ENCODE measurements at places on chromosomes 3 and 15. TPM values are rescaled to one million over a fixed set of nuclear protein-coding genes. Genes with fewer than 3 reads are reported as not detected.

- no peak for DNase-seq
These were observed 68.5 kb downstream of the MYO1E start for GRCh38 chr15:59304034-59304795.

GRCh38 chr3:136952292-136952691, 5.5 kb upstream of the IL20RB start:
- DNase-seq, result no peak

- no peak for DNase-seq
These were observed 12.5 kb upstream of the C15orf61 start for GRCh38 chr15:67508407-67508806.

DNA sequence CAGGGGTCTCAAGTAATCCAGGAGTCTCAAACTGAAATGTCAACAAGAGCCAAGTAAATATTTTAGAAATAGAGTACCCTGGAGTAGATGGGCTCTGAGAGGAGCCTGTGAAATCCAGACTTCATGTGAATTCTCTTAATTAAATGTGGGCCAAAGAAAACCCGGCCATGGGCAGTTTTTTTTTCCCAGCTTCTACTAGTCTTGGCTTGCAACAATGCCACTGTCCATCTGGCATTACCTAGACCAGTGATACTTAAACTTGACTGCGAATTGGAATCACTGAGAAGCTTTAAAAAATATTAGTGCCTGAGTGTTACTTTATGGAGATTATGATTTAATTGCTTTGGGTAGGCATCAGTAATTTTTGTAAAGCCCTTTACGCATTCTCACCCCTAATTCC, 66.4 kb upstream of the GOLGA6B start:
- DNase-seq, result no peak

DNA sequence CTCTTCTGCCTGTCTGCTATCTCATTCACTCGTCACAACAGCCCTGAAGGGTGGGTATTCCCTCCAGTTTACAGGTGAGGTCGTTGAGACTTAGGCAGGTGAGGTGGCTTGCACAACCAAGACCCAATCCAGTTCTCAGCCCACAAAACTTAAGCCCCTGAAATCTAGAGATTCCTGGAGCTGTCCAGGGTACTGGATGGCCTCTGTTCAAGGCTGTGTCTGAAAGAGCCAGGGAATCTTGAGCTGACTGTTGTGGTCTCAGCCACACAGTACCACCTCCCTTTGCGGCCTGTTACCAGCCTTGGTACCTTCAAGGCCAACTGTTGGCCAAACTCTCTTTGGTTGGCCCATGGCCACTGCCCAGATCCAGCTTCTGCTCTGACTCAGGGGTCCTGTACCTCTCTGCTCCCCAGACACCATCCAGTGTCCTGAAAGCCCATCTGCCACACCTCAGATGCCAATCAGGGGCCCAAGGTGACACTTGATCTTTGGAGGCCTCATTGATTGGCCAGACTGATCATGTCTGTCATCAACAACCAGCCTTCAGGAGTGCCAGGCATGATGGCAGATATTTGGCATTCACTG, 10.9 kb upstream of the FAM107A start:
- DNase-seq, result peak; percentile 56

GRCh38 chr3:88595026-88595425, 445.3 kb downstream of the C3orf38 start:
- DNase-seq, result peak; percentile 1

DNA sequence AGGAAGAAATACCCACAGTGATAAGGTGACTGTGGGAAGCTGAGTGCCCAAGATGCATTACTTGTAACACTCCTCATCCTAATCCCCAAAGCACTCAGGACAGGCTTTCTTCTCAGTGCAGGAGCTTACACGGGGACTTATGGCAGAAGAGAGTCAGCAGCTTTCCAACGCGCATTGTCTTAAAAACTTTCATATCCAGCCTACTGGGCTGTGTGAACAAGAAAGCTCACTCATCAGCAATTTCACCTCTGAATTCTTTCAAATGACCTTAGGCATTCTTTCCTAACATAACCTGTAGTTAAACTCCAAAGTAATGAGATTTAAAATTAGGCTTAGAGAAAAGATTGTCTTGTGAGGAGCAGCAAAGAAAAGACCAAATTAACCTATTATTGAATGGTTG, 132.3 kb downstream of the KCNAB1 start:
- DNase-seq, result no peak

DNA sequence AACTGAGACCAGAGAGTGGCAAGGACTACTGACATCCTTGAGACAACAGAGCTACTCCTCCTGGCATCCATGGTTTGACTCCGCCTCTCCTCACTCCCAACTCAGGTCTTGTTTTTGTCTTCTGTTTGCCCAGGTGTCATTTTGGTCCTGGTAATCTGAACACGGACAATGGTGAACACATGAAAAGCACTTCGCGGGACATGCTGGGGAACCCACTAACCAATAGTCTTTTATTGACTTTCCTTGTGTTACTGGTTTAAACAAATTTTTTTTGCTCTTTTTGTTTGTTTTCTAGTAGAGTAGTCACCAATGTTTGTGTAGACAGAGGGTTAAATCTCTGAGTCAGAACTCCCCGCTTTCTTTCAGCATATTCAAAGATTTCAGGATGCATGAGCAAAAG, 38.4 kb downstream of the LARP6 start:
- DNase-seq, result no peak

DNA sequence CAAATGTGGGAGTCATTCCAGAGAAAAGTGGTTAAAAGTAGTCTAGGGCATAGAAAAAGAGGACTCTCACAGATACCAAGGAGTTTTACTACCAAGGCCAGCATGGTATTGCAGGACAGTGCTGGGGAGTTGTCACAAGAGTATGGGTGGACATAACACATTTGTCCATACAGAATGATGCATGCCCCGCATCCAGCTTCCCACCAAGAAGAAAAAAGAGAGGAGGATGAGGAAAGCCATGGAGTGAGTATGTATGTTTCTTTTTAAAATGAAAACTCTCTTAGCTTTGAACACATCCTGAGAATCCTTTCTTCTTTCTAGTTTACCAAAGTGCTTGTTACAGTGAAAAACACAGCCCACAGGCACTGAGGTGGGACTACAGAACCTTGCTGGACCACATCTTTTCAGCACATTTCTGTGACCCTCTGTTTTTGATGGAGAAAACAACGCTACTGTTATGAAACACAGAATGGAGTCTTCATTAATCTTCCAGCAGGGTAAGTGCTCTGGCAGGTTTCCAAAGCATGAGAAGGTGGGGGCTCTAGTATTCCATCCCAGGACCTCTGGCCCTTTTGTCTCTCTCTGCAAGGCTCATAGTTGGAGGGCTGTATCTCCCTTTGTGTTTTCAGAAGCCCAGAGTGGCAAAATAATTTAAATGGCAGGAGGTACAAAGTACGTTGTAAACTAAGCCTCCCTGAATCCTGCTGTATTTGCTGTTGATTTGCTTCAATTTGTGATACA, 12.7 kb downstream of the NR2E3 start:
- no peak for DNase-seq

DNA sequence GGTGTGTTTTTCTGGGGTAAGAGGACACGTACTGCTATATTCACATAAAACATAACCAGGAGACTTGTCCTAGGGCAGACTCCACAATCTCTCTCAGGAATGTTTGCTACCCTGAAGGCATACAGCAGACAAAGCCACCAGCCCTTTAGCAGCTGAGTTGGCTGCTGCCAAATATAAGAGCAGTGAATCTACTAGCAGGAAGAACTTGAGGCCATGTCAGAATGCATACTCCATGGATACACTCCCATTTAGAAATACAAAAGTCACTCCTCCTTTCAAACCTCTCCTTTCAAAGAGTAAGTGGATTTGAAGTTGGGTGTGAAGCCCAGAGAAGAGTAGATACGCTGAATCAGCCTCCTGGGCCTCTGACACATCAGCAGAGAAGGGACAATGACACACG, 94.1 kb downstream of the CADPS start:
- DNase-seq, result no peak

- no peak for DNase-seq
These were observed 301.7 kb upstream of the ATP11B start for GRCh38 chr3:182491577-182491976.

GRCh38 chr3:49872801-49873281, 3.1 kb upstream of the CAMKV start:
- DNase-seq, result no peak

DNA sequence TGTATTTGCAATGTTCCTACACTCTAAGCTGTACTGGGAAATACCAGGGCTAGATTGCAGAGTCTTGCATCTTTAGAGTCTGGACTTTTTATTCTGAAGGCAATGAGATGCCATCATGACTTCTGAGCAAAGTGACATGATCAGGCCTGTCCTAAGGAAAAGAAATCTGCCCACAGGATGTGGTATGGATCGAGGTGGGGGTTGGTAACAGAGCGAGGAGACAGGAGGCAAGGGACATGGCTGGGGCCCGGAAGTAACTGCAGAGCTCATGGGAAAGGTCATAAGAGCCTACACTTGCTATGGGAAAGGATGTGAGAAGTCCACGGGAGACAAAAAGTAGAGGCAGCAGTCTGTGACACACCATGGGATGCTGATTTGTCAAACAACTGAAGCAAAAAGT, 121.5 kb downstream of the OXNAD1 start:
- DNase-seq, result no peak

DNA sequence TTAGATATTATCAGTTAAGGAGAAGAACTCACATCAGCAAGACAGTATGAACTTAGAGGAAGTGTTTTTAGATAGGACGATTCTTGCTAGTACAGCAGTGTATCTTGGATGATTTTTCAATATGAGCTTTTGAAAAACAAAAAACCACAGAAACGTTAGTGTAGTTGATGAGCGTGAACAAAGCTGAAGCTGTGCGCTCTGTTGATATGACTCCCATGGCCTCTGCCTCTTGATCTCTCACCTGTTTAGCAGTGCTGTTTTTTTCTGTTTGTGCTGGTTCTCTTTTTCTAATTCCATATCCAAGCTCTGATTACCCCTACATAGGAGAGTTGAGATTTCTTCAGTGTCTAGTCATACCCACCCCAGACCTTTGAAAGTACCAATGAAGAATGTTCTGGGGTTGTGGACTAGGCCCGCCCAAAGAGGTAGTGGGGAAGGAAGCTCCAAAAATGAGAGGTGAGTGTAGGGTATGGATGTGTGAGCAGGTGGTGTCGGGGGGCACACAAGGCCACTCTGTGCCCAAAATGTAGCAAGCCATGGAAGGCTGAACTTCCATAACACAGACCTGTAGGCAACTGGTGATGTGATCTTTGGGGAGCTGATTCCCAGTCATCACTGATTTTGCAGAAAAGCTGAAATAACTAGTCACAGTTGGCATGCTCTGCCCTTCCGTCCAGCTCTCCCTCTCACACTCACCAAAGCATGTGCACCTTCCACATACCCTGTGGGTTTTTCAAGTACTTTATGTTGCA, 20.0 kb upstream of the CMTM7 start:
- DNase-seq, result no peak

GRCh38 chr3:62049033-62049432, 324.3 kb downstream of the FEZF2 start:
- DNase-seq, result no peak

GRCh38 chr3:35751207-35751606, 111.9 kb downstream of the ARPP21 start:
- DNase-seq, result no peak

ERICH6 gene
- 0.41 TPM for total RNA-seq

CMSS1 gene
- total RNA-seq, result 27.8 TPM

CLDN11 gene
- 661 TPM for total RNA-seq

PPP1R14D gene
- total RNA-seq, result not detected

LCTL gene
- not detected for total RNA-seq

DISP2 gene
- 0.36 TPM for total RNA-seq

CFAP91 gene
- 0.98 TPM for total RNA-seq

MKRN3 gene
- total RNA-seq, result 0.65 TPM

RLBP1 gene
- not detected for total RNA-seq

MPI gene
- total RNA-seq, result 39.7 TPM

SMAD6 gene
- 27.2 TPM for total RNA-seq

A4GNT gene
- not detected for total RNA-seq

SLC22A13 gene
- total RNA-seq, result 0.45 TPM

LHFPL4 gene
- total RNA-seq, result not detected
